ENCODE measurements at places on chromosomes 7 and 10.

- no peak for DNase-seq
These were observed 119.4 kb downstream of the PTPRN2 start for GRCh38 chr7:158468181-158468580.

DNA sequence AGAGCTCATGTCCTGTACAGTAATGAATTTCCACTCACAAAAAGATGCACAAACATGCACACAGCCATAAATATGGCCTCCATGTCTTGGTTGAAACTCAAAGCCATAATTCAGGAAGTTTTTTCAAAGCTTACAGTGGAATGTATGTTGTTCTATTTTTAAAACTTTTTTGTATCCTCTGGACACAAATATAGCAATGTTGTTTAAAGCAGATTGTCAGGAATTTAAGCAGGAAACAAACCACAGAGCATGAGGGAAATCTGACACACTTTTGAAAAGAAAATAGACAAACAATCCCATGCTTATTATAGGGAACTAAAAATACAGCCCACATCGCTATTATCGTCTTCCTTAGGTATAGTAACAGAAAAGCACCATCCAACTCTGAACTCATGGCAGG lies 21.5 kb downstream of the LRRN3 start:
- no peak for DNase-seq

GRCh38 chr10:61400524-61400923 lies 52.7 kb downstream of the TMEM26 start:
- DNase-seq = no peak

GRCh38 chr10:112332509-112333228 lies 41.2 kb upstream of the ACSL5 start:
- DNase-seq = no peak

GRCh38 chr10:132820056-132820455 lies 34.1 kb upstream of the NKX6-2 start:
- no peak for DNase-seq

GRCh38 chr7:102300643-102301221 lies 14.1 kb downstream of the SH2B2 start:
- DNase-seq = no peak
